Esophagus muscularis mucosa (tissue), 4 donors: ENCODE measurements at places on chromosomes 3 and 15. TPM values are rescaled to one million over a fixed set of nuclear protein-coding genes. Genes with fewer than 3 reads are reported as not detected.

GRCh38 chr3:57877116-57877515, 121.0 kb downstream of the SLMAP start:
- no peak for DNase-seq

GRCh38 chr15:25711164-25711563, 152.0 kb downstream of the ATP10A start:
- no peak for DNase-seq

The PLSCR2 gene
- total RNA-seq, result 0.69 TPM

The ADAMTS17 gene
- total RNA-seq, result 6.6 TPM

The MOBP gene
- total RNA-seq, result not detected
